Stimulated activated CD4-positive, alpha-beta T cell treated with anti-CD3 and anti-CD28 coated beads, TNF-alpha, amount 100 ng/mL, for 4 hours (primary cell): ENCODE measurements at places on chromosomes 4 and X.

DNA sequence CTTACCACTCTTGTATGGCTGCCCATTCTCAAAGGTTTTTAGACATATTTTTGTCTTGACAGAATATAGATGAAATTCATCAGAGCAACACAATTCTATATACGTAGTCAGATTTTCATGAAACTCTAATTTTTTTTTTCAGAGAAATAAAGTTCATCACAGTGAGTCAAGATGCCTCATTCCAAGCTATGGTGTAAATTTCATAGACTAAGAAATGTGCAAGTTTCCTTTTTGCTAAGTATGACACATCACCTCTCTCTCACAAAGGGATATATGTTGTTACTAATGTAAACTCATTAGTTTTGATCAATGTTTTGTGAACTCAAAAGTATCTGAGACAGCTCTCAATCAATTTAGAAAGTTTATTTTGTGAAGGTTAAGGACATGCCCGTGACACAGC lies 60.4 kb upstream of the ATXN3L start:
- DNase-seq = no peak

DNA sequence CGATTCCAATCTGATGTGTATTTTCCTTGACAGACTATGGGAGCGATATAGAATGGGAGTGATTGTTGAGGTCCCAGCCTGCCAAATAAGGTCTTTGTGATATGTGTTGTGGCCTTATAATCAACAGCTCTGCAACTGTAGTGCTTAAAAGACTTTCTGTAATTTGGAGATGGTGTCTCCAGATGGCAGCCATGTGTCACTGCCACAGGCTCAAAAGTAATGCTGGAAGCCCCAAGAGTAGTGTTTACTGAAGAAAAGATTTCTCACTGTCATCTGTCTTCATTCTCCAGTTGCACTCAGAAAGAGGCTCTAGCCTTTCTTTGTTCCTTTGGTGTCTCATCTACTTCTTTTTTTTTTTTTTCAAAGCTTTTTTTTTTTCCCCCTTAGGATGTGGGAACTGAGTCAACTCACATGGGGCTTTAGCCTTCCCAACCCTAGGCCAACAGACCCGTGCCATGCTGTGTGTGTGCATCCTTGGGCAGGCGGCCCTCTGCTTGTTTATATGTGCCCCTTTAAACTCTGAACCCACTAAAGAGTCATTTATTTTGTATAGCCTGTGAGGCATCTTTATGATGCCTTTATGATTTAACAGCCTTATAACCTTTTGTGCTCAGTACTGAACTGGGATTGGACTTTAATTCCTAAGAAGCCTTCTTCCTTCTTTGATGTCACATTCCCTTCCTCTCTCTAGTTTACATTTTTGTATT lies 15.6 kb downstream of the SRPX2 start:
- DNase-seq = no peak

DNA sequence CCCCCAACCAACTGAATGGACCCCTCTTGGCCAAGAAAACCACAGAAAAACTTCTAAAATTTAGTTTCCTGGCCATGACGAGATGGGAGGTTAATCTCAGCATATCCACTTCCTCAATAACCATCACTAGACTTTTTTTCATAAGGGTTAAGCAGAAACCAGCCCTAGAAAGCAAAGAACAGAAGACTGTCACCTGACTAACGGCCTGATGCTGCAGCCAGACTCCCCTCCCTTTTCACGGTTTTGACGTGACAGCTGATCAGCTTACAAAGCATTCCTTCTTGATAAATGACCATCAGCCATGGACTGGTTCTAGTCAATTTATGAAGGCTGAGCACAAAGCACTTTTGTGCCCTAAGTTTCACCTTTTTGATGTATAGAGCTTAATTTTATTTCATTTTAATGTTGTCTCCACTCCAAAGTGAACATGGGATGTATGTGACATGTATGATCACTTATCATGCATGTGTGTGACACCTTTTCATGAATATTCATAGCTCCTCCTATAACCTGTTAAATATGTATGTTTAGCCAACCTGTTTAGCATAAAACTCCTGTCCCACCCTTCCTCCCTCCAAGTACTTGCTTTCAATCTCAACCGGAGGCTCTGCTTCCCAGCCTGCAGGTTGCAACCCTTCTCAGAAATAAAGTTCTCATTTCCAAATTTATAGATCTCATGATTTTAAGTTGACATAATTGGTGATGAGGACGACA lies 56.3 kb downstream of the SERTM2 start:
- no peak for DNase-seq

DNA sequence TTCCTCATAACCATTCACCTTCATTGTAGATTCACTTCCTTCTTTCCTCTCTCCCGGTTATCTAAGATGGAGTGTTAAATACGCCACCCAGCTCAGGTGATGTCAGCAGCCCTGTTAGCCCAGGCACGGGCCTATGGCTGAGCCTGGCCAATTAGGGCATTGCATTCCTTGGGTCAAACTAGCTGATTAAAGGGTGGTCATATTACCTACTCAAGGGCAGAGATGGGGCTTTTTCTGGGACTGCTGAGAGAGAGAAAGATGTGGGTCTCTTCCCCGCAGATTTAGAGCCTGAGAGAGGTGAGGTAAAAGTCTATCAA lies 39.9 kb upstream of the AFAP1 start:
- no peak for DNase-seq

DNA sequence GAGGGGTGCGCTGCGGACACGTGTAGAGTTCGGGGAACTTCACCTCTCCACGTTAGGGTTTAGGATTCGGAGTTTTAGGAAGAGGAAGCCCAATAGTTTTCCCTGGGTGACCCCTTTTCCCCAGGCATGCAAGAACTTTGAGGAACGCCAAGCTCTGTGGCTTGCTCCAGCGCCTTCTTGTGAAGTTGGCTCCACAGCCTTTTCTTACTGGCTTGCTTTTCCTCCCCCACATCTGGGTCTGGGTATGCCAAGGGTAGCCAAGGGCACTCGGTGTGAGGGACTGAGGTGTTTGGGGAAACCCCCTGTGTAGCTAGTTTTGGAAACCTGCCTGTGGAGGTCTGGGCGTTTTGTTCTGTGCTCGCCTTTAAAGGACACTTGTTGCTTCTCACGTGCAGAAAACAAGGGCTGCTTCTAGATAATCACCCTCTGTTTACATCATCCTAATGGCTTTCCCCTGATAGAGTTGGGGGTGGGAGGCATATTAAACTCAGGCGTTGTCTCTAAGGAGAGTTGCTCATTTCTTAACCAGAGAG lies 746 bp downstream of the EDNRA start:
- no peak for DNase-seq

DNA sequence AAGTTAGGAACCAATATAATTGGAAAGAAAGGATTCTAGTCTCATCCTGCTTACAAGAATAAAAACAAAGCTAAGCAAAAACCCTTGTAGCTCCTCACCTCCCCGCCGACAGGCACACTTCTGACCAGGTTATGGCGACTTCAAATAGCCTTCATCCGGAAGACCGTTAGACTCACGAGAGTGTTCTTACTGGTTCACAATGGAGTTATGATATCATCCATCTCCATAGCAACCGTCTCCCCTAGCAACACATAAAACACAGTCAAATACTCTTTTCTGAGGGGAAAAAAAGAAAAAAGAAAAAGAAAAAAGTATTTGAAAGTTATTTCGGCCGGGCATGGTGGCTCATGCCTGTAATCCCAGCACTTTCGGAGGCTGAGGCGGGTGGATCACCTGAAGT lies at the start of gene IL13RA2:
Gene IL13RA2 (minus strand): TSS at position 162 of the 400 bp plus-strand sequence. CDS start 347 bp downstream, outside the sequence.
- DNase-seq = no peak

GRCh38 chr4:121377076-121377475 lies 3.7 kb downstream of the QRFPR start:
- no peak for DNase-seq

DNA sequence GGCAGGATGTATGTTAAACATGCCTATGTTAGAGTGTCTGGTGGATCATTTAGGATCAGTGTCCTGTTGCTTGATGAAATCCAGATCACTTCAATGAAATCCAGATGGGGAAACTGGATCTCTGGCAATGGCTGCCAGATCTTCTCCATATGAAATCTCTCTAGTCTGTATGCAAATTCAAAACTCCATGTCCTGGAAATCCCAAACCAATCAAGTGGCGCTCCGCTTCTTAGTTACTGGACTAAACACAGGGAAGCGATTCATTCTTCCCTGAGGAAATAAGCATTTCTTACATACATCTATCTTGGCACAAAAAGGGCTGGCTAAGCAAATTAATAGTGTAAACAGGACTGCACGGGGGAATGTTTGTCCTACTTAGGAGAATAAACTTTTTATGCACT lies 94.9 kb downstream of the HDAC8 start:
- no peak for DNase-seq

- DNase-seq = no peak
Measured at GRCh38 chr4:11429699-11430045, 978 bp upstream of the HS3ST1 start.

DNA sequence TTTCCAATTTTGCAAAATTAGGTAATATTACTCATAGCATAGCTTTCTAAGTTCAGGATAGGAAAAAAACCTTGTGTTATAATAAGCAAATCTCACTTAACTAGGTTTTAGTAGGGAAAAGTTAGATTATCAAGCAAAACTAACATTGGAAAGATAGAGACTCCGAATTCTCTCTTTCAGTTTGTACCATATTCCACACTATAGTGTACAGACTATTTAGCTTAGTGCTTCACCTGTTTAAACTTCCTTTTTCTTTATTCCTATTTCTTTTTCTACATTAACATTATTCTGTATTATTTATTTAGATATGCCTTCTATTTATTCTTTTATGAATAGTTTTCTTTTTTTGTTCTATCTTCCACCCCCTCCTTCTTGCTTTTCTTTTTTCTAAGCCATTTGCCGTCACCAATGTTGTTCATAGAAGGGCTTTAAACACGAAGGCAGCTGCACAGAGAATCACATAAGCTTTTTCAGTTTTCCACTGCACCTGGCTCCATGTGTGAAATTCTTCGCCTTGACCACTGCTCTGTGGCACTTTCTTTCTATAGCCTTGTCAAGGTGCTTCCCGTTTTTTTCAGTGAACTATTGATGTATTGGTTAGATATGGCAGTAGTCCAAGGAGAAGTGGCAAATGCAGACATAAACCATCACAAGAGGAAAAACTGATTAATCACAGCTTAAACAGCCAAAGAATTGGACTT lies 8.5 kb downstream of the PCDH10 start:
- no peak for DNase-seq

GRCh38 chr4:121256887-121257466 lies 92.9 kb upstream of the TNIP3 start:
- no peak for DNase-seq

GRCh38 chrX:45710081-45710801 lies 509.6 kb upstream of the DIPK2B start:
- peak; percentile 5 for DNase-seq

DNA sequence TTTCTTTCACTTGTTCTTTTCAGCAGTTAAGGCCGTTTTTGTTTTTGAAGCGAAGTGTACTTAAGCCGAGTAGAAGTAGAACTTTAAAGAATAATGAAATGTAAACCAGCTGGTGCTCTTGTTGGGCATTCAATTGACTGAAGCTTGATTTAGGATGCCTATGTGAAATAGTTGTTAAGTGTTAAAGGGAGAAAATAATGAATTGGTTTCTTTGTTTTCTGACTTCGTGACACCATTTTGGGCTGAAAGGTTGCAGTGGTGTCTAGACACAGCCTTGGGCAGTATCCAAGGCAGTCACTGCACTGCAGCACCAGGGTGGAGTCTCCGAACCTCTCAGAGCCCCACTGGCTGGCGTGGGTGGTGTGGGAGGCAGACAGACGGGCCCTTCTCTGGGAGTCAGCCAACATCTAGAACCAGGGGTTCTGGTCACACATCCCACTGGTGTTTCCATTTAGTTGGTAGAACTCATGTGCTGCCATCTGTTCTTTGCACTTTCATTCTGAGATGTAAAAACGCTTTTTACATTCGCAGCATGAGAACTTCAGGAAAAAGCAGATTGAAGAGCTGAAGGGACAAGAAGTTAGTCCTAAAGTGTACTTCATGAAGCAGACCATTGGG lies 3.5 kb downstream of the UCHL1 start:
- DNase-seq = no peak

DNA sequence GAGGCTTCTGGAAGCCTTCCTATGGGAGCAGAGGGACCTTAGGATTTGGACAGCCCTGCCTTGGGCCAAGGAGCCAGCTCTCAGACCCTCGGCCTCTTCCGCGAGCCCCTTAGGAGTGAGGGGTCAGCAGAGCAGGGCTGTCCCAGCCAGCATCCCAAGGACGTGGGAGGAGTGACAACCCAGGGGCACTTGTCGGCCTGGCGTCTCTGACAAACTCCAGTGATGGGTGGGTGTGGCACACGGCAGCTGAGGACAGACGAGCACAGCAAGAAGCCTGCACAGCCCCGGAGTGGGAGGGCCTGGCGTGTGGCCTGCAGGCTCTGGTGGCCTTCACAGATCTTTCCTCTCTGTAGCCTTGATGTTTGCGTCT lies 11.6 kb upstream of the TNIP2 start:
- no peak for DNase-seq

GRCh38 chrX:132568291-132568690 lies 79.5 kb upstream of the MBNL3 start:
- no peak for DNase-seq

- no peak for DNase-seq
Measured at GRCh38 chrX:27445438-27445837, 17.7 kb downstream of the PPP4R3C start.

GRCh38 chrX:49089553-49089952 lies 9.9 kb upstream of the WDR45 start:
- no peak for DNase-seq

DNA sequence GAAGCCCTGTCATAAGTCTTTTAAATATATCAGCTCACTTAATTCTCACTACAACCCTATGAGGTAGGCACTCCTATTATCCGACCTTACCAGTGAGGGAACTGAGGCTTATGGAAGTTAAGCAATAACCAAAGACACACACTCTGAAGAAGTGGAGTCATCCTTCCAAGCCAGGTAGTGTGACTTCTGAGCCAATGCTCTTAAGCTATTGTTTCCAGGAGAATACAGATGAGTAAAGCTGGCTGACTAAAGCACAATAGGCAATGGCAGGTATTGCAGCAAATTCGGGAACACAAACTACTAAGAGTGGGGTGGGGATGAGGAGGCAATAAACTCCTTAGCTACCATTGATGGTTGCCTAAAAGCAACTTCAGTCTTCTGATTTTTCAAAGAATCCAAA lies 81.8 kb upstream of the KIT start:
- no peak for DNase-seq

DNA sequence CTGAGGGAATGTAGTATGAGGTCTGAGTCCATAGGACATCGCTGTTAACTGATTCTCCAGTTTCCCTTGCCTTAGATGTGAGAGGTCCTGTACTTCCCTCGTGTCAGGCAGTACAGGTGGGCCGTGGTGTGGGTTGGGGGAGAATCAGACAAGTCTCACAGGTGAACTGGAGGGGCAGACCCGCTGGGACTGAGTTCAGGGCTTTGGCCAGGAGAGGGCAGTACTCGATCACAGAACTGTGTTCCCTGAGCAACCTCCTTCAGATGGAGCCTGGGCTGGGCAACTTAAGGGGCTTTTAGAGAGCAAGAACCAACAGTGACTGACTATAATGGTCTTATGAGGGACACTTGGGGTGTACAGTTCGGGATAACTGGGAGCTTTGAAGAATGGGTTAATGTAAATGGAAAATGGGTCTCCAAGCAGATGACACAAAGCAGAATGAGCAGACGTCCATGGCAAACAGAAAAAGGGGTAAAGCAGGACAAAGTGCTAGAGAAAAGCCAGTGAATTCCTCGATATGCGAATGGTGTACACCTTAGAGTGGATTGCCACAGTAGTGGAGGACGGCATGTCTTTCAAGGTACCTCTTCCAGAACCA lies 83.6 kb downstream of the CCNG2 start:
- DNase-seq = peak; percentile 4

GRCh38 chr4:157888281-157888680 lies 284.5 kb downstream of the GASK1B start:
- no peak for DNase-seq

- DNase-seq = no peak
Measured at GRCh38 chr4:68272380-68272779, 26.9 kb upstream of the TMPRSS11B start.
